Ammon's horn (tissue), 1 donor: ENCODE measurements at places on chromosomes 1 and 21.

DNA sequence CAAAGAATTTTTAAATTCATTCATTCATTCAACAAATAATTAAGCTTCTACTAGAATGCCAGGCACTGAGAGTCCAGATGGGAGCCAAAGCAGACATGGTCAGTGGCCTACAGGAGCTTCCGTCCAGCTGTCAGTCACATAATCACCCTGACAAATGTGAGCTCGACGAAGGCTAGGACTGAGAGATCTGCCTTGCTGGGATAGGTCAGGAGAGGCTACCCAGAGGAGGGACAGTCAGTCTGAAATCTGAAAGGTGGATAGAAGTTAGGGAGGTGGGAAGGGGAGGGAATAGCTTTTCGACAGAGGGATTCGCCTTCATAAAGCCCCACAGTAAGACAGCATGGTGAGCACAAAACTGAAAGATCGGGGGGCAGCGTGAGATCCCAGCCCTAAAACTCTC is 8.3 kb downstream of the EPHX1 start:
- no peak for DNase-seq

- DNase-seq, result no peak
Observed at GRCh38 chr1:210214573-210215409, 17.8 kb upstream of the SERTAD4 start.

DNA sequence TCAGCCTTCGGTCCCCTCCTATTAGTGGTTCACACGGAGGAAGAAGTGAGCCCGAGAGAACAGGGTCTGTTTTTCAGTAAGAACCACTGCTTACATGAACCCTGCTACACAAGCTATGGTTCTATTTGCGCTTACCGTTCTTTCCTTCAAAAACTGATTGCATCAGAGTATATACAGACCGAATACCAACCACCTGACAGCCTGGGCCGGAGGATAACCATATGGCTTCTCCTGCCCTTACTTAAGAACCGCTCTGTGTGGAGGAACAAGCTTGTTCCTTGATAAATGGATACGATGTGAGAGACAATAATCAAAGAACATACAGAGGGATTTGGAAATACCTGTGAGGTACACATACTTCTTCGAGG is 1.1 kb upstream of the KCNT2 start:
- no peak for DNase-seq

- DNase-seq, result no peak
Observed at GRCh38 chr1:225691377-225691776, 38.5 kb upstream of the ENAH start.

DNA sequence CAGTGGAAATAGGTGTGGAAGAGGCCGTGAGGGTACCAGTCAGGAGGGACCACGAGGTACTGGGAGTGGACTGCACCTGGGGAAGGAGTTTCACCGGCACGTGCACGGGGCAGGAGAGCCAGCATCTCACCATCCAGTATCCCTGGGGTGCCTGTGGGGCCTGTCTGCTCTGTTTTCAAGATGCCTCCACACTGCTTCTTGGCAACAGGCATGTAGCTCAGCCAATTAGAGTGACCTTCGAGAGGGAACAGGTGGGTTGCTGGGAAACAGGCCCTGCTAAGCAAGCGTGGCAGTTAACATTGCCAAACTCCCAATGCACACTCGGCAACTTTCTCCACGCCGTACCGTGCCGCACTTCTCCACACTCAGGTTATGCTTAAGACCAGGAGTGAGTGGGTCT is 17.7 kb downstream of the KCNC4 start:
- peak; percentile 50 for DNase-seq

DNA sequence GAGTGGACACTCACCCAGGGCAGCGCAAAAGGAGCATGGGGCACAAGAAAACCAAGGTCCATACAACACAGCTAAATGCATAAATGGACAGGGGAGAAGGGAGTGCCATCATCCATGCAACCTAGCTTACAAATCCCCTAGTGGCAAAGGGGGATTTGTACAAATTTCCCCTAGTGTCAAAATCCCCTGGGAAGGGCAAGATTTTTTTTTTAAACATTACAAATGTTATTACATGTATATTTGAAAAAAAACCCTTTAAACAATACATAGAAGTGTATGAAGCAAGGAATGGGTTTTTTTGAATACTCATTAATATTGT is 89.6 kb upstream of the IVNS1ABP start:
- DNase-seq, result no peak

DNA sequence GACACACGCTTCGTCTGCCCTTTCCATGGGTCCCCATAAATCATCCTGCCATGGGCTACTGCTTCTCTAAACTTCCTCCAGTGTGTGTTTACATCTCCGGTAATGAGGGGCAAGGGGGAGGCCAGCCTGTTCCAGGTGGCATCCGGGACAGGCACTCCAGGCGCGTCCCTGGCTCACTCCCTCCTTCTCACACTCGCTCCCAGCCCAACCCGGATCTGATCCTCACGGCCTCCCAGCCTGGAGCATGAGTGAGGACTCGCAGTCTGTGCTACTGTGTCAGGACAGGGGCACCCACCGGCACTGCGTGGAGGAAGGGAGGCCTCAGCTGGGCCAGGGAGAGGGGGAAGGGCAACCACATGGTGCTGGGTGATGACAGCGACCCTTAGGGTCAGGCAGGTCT is 225.4 kb downstream of the TRABD2B start:
- no peak for DNase-seq

DNA sequence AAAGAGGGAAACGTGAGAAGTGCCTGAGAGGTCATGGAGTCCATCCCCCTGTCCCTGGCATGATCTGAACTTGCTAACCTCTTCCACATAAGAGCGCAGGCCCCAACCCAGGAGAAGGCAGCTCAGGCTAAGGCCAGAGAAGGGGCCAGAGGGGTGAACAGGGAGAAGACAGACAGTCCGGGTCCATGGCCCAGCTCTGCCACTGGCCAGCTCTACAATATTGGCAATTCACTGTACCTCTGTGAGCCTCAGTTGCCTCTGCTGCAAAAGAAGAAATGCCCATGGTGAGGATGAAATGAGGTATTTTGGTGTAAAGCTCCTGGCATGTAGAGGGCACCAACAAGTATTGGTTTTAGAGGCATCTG is 72.3 kb downstream of the CAMK2N1 start:
- DNase-seq, result no peak

- no peak for DNase-seq
Observed at GRCh38 chr1:29275435-29275834, 39.1 kb downstream of the PTPRU start.

- DNase-seq, result no peak
Observed at GRCh38 chr1:87535551-87535950, 206.9 kb downstream of the LMO4 start.

DNA sequence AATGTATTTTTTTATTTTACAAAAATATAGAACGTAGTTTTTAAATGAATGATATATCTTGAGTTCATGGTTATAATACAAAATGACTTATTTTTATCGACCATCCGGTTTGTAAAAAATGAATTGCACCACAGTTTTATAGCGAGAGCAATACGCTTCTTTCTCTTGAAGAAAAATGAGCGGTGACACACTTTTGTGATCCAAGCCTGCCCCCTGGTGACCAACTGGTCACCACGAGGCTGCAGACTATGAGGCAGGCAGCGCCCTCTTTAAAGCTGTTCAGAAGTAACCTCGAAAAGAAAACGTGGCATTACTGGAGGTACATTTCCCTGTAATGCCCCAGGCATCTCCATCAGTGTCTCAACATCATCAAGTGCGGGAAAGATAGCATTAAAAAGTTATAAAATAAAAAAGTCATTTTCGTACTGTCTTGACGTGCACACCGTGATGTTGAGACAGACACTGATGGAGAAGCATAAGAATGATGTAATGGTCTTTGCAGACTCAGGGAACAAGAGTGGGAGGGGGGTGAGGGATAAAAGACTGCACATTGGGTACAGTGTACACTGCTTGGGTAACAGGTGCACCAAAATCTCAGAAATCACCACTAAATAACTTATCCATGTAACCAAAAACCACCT is 734.2 kb upstream of the ADAMTS5 start:
- peak; percentile 89 for DNase-seq

- DNase-seq, result peak; percentile 80
Observed at GRCh38 chr1:223142795-223143536, at the start of gene TLR5. Gene TLR5, minus strand, starts transcription at chr1:223143248. Its CDS starts 30,217 bp downstream, at chr1:223113031.

- peak; percentile 78 for DNase-seq
Observed at GRCh38 chr1:201450721-201451291, 18.2 kb downstream of the PHLDA3 start.

- DNase-seq, result peak; percentile 69
Observed at GRCh38 chr1:156119503-156120209, 5.1 kb downstream of the LMNA start.

DNA sequence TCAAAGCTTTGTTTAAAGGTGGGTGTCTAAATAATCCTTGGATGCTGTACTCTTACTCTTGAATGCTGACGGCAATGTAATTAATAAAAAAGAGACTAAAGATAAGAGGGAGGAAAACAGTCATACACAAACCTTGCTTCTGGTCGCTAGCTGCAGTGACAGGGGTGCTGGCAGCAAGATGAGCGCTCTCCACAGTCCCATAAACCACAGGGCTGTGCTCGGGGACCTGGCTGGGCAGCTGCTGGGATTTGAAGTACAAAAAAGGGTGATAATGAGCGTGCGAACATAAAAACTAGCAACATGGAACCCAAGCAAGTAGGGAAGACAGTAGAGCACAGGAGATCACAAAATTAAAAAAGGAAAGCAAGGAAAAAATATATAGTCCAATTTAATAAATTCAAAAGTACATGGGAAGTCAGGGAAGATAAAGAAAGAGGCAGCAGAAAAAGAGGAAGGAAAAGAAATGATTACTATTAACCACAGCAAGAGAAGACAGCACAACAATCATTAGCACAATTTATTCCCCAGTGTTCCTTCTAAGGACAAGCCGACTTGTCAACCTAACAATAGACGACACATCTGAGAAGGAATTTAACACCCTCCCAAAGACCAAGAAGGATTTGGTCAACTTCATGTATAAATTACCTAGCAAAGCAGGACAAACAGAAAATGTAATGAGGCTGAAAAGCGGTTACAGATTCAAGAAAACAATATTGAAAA is 162.9 kb upstream of the HP1BP3 start:
- DNase-seq, result no peak

DNA sequence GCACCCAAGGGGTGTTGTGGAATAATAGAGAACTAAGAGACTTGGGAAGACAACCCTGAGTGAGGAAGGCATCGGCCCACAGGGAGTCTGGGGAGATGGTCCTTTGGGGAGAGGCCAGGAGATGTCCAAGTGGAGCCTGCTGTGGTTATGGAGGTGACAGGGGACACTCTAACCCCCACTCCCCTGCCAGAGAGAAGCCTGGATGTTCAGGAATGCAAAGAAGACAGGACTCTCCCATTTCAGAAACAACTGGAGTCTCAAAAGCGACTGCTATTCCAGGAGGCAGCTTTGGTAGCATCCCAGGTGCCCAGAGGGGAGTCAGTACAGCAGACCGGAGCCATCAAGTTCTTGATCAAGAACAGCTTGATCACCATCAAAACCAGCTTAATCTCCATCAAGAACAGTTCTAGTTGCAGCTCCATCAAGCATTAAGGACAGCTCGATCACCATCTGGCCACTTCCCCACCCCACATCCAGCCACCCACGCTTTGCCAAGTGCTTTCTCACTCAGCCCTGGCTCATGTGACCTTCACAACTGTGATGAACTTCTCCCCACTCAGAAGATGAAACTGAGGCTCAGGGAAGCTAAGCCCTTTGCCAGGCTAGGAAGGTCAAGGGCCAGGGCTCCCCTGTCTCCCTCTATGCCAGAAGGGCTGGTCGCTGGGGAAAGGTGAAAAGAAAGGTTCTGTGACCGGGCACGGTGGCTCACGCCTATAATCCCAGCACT is 743 bp downstream of the CD52 start:
- DNase-seq, result peak; percentile 51

DNA sequence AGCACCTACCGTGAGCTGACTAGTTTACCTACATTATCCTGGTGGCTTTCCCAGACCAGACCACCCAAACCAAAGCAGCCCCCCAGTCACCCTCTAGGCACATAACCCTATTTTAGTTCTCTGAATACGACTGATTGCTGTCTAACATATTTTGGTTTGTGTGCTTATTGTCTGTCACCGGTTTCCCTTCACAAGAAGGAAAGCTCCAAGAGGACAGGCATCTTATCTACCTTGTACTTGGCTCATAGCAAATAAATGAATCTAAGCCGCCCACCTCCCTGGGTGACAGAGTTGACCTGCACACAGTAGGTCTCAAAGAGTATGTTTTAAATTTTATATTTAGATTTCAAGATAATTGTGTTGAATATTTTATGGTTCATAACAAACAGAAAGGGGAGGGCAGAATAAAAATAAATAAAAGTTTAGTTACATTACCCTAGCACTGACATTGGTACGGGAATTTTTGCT is 904 bp upstream of the PRDX6 start:
- no peak for DNase-seq

GRCh38 chr1:99176753-99177152 is 87.5 kb upstream of the PLPPR4 start:
- DNase-seq, result peak; percentile 12

DNA sequence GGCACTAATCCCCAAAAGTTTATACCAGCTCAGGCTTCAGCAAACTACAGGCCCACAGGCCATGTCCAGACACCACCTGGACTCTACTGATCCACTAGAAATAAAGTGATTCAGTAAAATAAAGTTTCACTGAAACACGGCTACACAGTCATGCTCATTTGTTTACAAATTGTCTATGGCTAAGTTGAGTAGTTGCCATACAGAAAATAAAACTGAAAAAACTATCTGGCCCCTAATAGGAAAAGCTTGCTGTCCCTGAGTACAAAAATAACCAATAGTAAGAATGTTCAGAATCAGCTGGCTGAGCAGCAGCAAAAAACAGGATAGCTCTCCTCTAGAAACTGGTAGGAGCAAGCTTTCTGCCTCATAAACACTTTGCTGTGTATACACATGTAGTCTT is 221.5 kb downstream of the RERE start:
- DNase-seq, result no peak

DNA sequence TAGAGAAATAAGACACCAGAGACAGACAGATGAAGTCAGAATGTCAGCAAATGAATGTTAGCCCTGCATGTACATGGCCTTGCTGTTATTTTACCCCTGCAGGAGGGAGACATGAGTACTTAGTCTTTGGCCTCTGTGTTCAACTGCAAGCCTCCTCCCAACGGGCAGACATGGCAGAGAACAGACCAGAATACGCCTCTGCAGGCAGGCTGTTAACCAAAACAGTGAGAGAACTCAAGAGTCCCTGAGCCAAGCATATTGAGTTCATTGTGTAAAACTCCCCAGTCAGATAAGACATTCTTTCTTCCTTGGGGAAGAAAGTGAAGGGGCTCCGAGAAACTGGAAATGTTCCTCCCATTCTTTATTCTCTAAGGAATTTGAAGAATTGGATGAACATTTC is 150.9 kb downstream of the PHTF1 start:
- DNase-seq, result peak; percentile 10

- DNase-seq, result peak; percentile 40
Observed at GRCh38 chr1:217322834-217323233, 308.1 kb downstream of the GPATCH2 start.

DNA sequence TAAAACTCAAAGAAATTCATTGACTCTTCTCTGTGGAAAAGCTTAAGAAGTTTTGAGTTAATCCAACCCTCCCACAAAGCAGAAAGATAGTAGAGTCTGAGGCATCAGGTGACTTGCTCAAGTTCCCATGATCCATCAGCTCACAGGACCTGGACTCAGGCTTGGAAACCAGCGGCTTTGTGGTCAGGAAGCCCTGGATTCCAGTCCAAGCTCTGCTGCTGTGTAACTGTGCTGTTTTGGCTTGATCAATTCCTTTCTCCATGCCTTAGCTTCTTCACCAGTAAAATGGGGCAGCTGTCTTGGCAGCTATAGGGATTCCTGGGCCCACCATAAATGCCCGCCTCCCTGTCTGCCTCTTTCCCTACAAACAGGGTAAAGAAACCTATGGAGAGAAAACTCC is 180.2 kb downstream of the HIVEP3 start:
- no peak for DNase-seq

- peak; percentile 8 for DNase-seq
Observed at GRCh38 chr1:79497193-79497773, 490.8 kb upstream of the ADGRL4 start.

GRCh38 chr1:244346972-244347618 is 104.6 kb downstream of the ADSS2 start:
- no peak for DNase-seq
